ENCODE measurements at places on chromosomes 2 and 18. TPM values are rescaled to one million over a fixed set of nuclear protein-coding genes. Genes with fewer than 3 reads are reported as not detected.

GRCh38 chr2:168183308-168183997 lies 63.9 kb downstream of the STK39 start:
- no peak for DNase-seq

Gene LRP1B
- not detected for total RNA-seq

GRCh38 chr2:235001237-235002133 lies 49.7 kb downstream of the SH3BP4 start:
- no peak for DNase-seq

DNA sequence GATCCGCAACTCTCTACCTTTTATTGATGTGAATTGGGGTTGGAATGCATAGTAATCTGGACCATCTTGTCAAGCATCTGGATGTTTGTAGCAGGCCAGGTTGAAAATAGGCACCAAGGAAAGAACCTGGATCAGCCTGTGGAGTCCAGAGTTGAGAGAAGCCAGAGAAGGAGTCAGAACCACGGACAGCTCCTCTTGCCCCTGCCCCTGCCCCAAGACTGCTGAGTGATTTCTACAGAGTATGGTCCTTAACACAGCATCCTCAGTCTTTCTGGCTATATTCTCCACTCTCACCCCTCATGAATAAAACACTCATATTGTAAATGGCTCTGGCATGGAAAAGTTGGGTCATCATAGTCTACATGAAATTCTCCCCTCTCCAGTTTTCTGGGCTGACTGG lies 154.6 kb downstream of the LOXHD1 start:
- peak; percentile 19 for DNase-seq

Gene UBXN4
- total RNA-seq: 107 TPM

DNA sequence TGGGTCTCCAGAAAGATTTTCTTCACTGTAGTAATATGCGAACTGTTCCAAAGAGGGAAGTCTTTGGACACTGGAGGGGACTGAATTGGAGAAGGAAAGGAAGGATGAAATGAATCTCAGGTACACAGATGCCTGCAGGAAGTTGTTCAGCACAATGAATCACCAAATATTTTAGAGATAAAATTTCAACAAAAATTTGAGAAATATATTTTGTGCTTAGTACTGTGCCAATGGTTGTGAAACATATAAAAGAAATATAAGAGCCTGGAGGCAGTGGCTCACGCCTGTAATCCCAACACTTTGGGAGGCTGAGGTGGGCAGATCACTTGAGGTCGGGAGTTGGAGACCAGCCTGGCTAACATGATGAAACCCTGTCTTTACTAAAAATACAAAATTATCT lies 3.2 kb downstream of the ELMOD3 start:
- no peak for DNase-seq

GRCh38 chr2:217783243-217783642 lies 219.6 kb downstream of the TNS1 start:
- no peak for DNase-seq

DNA sequence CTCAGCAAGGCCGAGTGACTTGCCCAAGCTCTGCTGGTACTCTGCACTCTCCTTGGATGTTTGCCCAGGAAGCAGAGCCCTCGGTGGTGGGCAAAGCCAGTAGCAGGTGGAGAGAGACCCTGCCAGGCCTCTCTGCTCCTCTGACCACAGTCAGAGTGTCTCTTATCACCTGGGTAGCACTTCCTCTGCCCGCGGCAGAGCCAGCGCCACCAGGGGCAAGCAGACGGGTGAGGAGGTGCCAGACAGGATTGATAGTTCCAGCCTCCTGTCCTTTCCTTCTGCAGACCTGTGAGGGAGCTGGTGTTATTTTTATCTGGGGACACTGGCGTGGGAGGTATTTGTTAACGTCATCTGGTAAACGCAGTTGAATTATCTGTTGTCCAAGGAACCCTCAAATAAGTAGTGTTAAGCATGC lies 152.9 kb downstream of the SMAD7 start:
- no peak for DNase-seq
